ENCODE measurements at places on chromosomes 7 and 10. TPM values are rescaled to one million over a fixed set of nuclear protein-coding genes. Genes with fewer than 3 reads are reported as not detected.

CHST12 gene
- 8.5 TPM for total RNA-seq

COL28A1 gene
- 14.3 TPM for total RNA-seq

PRF1 gene
- total RNA-seq: not detected

DRGX gene
- total RNA-seq: not detected

VWDE gene
- total RNA-seq: 1.5 TPM

SEC61A2 gene
- 11.9 TPM for total RNA-seq

All from stomach (tissue), 19 donors.